ENCODE measurements at places on chromosomes 16 and 17.

DNA sequence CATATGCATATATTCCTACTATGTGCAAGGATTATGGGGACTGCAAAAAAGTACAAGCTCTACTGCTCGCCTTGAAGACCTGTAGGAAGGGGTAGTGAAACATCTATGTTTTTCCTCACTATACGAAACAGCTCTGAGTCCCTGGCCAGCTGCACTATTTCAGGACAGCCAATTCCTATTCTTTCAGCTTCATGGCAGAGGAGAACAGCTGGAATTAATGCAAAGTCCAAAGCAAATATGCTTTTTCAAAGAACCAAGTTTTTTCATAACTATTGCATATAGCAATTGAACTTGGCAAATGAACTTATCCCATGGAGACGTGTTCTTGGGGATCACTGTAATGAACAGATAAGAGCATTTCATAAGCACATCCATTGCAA is 122.3 kb downstream of the SPACA3 start:
- DNase-seq, result no peak

GRCh38 chr16:86203557-86204275 is 304.8 kb downstream of the IRF8 start:
- DNase-seq, result no peak

DNA sequence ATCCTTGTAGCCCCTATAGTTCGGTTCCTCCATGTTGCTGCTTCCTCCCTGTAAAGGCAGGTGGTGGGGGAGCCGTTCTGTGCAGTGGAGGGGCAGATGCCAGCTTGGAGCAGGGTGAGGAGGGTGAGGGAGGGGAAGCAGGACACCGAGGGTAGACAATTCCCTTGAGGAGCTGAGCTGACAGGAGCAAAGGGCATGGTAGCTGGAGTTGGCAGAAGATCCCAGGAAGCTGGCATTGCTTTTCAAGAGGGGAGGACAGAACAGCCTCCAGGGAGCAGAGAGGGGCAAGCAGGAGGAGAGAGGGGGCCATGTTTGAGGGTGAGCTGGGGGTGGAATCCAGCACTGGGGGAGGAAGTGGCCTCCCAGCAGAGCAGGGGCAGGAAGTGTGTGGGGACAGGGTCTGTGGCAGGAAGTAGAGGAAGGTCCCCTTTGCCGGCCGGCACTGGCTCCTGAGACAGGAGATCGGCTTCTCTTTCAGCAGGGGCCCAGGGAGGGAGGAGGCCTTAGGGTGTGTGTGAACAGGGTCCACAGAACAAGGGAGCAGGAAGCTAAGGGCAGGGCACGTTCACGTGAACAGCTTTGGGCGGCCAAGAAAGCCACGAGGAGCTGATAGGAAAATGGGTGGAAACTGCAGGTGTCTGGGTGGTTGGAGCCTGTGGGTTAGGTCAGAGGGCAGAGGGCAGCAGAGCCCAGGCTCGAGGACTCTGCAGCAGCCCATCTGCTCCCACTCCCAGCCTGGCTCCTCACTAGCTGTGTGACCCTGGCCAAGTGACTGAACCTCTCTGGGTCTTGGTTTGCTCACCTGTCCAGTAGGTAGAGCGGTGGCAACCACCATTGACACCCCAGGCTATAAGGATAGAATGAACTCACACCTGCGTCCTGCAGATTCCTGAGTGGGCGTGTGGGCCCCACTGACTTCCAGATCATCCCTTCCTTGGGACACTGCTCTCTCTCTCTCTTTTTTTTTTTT is 17.5 kb upstream of the SPNS2 start:
- DNase-seq, result no peak

DNA sequence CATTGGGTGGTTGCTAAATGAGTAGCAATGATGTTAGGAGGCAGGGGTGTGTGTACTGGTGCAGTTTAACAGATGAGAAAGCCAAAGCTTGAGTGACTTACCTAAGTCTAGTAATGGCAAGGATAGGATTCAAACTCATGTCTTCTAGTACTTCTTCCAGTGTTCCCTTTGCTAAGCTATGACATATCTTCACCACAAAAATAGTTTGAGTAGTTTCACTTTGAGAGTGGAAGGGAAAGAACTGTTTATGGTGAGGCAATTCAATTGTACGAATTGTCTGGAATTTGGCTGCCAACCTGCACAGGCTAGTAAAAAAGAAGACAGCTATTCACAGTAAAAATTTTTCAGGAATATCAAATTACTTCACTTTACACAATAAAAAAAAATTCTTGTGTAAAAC is 138.0 kb downstream of the NLK start:
- peak; percentile 58 for DNase-seq

DNA sequence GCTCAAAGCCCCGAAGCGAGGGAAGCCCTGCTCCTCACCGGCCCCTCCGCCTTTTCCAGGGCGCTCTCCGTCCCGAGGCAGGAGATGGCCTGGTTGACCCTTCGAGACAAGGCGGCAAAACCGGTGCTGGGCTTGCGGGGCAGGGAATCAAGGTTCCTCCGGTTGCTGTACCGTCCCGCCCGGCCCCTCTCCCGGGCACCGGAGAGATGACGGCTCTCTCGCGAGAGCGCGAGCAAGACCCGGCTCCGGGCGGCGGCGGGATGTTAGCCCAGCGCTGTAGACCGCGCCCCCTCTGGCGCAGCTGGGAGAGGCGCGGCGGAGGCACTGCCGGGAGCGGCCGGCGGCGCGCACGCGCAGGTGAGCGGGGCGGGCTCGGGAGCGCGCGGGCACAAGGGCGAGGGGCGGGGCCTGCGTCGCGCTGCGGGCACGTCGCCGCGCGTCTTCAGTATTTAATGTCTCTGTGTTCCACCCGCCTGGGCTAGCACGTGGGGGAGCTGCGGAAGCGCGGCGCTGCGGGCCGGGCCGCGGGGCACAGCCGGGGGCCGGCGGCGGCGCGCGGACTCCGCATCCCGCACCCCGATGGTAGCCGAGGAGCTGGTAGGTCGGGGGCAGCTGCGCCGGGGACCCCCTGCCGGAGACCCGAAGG is at the start of gene AKAP1:
Gene AKAP1 (plus strand): TSS at position 445 of the 646 bp plus-strand sequence. CDS start 20,219 bp downstream, outside the sequence.
- DNase-seq, result peak; percentile 99

GRCh38 chr16:78122774-78123315 is 23.4 kb downstream of the WWOX start:
- DNase-seq, result peak; percentile 88

DNA sequence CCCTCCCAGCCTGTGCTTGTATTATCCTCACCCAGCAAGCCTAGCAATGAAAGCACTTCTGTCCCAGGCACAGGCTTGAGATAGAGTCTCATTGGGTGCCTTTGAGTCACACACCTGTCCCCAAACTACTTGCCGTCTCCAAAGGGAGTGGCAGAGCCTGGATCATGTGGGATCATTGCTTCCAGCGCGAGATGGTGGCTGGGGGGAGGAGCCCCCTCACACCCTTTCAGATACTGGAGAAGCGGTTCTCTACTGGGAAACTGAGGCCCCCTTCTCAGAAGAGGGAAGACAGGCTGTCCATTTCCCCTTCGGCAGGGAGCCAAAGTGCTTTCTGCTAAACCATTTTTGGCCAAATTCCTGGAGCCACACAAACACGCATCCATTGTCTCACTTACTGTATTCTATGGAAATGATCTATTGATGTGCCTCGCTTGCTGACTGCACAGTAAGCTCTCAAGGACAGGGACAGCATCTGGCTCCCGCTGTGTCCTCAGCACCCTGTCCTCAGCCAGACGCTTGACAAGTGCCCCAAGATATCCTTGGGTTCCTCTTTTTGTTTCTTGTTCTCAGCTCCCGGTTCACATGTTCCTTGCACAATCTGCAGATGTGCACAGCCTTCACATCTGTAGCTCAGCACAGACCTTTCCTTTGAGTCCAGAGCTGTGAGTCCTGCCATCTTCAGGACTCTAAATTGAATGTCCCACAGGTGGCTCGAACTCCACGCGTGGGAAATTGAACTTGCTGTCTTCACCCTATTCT is 26.0 kb upstream of the DLX3 start:
- no peak for DNase-seq

GRCh38 chr16:83211711-83212110 is 584.9 kb downstream of the CDH13 start:
- DNase-seq, result no peak

DNA sequence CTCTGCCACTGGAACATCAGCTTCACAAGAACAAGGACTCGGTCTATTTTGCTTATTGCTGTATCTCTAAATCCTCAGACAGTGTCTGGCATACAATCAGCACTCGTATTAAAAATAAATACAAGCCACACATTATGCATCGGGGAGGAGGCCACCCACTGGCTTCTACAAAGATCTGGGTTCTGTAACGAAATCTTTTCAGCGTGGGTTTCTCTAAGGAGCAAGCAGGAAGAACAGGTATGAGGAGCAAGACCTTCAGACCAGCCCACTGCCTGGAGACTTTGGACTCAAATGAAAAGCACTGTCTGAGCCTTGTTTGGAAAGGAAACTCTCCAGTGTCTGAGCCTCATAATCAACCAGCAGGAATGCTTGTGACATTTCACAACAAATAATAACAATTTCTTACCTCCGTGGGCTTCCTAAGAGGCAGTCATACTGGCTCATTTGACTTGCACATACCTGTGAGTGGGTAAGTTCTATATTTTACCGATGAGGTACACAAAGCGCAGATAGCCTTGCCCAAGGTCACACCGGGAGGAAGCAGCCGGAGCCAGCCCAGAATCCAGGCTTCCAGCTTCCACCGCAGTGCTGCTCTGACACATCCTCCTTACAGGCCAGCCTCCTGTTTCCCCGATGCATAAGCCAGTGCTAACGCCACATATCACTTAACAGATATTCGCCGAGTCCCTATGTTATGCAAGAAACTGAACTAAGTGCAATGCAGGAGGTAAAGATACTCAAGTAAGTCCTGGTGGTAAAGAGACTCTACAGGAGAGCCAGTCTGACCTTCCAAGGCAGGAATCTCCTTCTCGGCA is 118.6 kb upstream of the TNRC6C start:
- no peak for DNase-seq

- no peak for DNase-seq
Observed at GRCh38 chr17:41251261-41251660, 1.8 kb downstream of the KRTAP9-4 start.

GRCh38 chr16:57159447-57159846 is 26.4 kb downstream of the PSME3IP1 start:
- DNase-seq, result no peak

GRCh38 chr16:4583906-4584305 is 27.8 kb downstream of the C16orf96 start:
- no peak for DNase-seq

GRCh38 chr16:76985392-76986045 is 205.5 kb upstream of the MON1B start:
- DNase-seq, result no peak

DNA sequence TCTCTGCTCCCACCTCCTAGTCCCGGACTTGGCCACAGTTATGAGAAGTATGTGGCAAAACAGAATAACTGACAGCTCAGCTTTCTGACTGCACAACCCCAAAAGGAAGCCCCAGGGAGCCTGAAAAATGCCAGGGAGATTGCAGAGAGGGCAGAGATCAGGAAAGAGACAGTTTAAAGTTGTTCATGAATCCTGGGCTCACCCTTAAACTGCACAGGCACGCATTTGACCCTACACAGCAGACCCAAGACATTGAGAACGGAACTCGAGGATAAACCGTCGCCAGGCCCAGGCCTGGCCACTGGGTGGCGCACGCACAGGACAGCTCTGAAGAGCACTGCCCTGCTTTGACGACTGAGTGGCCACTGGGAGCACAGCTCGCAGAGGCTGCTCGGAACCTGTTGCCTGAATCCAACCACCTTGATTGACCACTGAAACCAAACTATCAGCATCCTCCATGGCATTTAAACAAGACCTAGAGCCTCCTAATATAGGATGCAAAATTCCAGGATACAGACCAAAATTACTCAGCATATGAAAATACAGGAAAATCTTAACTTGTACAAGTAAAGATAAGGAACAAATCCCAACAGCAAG is 114.0 kb downstream of the C16orf95 start:
- DNase-seq, result peak; percentile 88

GRCh38 chr17:3400055-3400454 is 1.8 kb upstream of the OR1E1 start:
- no peak for DNase-seq

DNA sequence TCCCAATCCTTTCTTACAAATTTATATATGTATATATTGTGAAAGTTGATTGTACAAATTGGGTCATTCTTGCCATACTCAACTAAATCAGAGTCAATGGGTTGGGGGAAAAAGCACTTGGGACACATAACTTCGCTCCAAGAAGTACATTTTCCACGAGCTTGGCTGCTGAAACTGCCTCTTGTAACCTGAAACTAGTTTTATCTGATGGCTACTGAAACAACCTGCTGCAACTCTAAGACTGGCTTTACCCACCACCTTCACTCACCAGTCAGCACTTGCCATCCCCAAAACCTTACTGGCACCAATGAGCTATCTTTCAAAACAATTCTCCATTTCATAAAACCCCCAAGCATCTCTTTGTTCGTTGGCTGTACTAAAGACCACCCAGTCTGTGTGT is 14.5 kb upstream of the MYCBPAP start:
- no peak for DNase-seq

DNA sequence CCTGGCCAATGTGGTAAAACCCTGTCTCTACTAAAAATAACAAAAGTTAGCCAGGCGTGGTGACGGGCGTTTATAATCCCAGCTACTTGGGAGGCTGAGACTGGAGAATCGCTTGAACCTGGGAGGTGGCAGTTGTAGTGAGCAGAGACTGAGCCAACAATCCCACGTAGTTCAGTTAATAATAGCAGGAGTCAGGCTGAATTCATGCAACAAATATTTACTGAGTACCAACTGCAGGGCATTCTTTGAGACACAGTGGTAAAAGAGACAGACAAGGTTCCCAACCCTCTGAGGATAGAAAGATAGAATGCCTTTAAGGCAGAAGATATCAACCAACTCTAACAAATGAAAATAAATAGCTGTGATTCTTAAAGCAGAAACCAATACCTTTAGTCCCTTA is 39.1 kb downstream of the SPOP start:
- no peak for DNase-seq

Measured in adipocyte (in vitro differentiated cells).